Activated naive CD8-positive, alpha-beta T cell treated with anti-CD3 and anti-CD28 coated beads for 36 hours (primary cell): ENCODE measurements at places on chromosomes 2 and 18. TPM values are rescaled to one million over a fixed set of nuclear protein-coding genes. Genes with fewer than 3 reads are reported as not detected.

DNA sequence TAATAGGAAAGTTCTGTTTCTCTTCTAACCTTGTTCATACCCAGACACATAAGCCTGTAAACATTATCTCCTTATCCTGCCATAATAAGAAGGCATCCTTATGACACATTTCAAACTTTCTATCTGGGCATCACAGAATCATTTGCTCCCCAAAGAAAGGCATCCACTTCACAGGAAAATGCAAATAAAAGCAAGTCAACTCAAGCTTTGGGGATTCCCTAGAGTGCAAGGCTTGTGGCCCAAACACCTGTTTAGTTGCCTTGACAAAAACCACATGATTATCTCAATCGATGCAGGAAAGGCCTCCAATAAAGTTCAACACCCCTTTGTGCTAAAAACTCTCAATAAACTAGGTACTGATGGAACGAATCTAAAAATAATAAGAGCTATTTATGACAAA is 195.7 kb upstream of the GALNT5 start:
- no peak overlapping the region for H3K27ac ChIP-seq
- no peak for DNase-seq
- peaks cover 5% of the 10 kb centered on the region for H3K27me3 ChIP-seq

DNA sequence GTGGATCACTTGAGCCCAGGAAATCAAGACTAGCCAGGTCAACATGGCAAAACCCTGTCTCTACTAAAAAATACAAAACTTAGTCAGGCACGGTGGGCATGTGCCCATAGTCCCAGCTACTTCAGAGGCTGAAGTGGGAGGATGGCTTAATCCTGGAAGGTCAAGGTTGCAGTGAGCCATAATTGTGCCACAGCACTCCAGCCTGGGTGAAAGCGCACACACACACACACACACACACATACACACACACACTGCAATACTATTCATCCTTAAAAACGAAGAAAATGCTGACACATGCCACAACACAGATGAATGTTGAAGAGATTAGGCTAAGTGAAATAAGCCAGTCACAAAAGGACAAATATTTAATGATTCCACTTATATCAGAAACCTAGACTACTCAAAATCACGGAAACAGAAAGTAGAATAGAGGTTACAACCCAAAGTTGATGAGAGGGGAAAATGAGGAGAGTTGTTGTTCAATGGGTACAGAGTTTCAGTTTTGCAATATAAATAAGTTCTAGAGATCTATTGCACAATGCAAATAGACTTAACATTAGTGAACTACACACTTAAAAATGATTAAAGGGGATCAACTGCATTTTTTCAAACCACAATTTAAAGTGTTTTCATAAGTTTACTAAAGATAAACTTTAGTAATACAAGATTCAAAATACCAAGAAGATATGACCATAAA is 114.5 kb downstream of the USP34 start:
- H3K36me3 ChIP-seq: peaks cover 52% of the 10 kb centered on the region
- H3K27me3 ChIP-seq: no peaks in the 10 kb centered on the region
- H3K27ac ChIP-seq: peak overlapping the region; percentile 18
- H3K4me1 ChIP-seq: peaks cover 33% of the 10 kb centered on the region

REL gene
- total RNA-seq: 61.5 TPM

DNA sequence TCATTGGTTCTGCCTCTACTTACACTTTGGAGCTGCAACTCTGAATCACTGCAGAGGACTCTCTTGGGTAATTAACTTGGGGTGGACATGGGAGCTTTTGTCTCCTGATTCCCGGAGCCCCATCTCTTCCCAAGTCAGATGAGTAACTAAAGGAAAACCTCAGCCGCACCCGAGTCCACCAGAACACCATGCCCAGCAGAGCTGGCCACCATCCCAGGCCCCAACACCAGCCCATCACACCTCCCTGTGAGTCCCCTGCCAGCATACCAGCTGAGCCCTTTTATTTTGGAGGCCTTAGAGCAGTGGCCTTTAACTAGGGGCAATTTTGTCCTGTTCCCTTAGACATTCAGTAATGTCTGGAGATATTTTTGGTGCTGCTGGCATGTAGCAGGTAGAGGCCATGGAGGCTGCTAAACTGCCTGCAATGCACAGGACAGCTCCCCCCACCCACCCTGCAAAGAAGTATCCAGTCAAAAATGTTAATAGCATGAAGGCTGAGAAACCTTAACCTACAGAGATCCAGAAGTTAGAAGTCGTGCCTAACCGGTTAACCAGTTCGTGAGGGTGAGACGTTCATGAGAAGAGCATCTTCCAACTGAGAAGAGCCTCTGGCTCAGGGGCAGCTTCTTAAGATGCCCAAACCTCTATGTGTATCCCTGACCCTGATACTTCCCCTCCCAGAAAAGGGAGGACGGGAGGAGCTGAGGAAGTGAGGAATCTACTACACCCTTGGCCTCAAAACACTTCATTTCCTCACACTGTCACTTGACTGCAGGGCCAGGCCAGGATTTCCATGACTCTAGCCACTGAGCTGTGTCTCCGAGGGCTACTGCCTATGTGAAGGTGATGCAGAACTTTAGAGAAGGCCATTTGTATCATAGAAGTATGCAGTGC is 139.9 kb upstream of the EPAS1 start:
- H3K4me3 ChIP-seq: no peak overlapping the region
- DNase-seq: no peak
- no peaks in the 10 kb centered on the region for H3K4me1 ChIP-seq

DNA sequence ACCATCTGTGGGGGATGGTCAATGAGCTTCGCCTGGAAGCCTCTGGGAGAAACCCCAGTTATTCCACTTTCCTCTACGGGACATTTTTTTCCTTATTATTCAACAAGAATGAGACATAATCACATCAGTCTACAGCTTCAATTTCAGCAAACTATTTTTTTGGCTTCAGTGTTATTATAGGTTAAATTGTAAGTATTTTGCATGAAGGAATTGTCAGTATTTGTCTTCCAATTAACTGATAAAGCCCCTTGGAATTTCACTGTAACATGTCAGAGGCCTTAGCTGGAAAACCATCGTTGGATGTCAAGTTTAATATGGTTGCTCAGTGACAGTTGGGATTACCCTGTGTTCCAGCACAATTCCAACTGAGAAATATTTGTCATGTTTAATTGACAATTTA is 480.9 kb upstream of the CHST9 start:
- H3K4me1 ChIP-seq: no peaks in the 10 kb centered on the region
- no peak for DNase-seq
- no peak overlapping the region for H3K27ac ChIP-seq
- no peaks in the 10 kb centered on the region for H3K27me3 ChIP-seq

MTIF2 gene
- 67.9 TPM for total RNA-seq

- no peak overlapping the region for H3K27ac ChIP-seq
- peaks cover 2% of the 10 kb centered on the region for H3K36me3 ChIP-seq
- H3K4me1 ChIP-seq: peaks cover 53% of the 10 kb centered on the region
- no peak overlapping the region for H3K4me3 ChIP-seq
Measured at GRCh38 chr2:28364610-28365009, 28.0 kb upstream of the FOSL2 start.

ZDBF2 gene
- total RNA-seq: 10.1 TPM

CSRNP3 gene
- total RNA-seq: not detected

DNA sequence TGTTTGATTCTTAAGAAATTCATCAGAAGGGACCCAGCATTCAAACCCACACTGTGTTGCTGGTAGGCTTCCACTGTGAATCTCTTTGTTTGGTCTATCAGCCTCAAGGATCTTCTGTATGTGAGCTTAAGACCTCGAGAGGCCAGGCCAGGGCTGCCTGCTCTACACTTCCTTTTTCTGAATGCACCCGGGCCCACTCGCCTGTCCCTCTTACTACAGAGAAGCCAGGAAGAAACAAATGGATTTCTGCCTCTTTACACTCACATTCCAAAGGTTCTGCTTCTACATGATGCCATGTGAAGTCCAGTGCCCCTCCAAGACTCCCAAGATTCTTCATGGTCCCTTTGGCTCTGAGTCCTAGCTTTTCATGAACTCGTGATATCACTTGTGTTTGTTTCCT is 25.4 kb upstream of the MRPL19 start:
- peaks cover 18% of the 10 kb centered on the region for H3K27me3 ChIP-seq
- no peaks in the 10 kb centered on the region for H3K4me1 ChIP-seq
- H3K36me3 ChIP-seq: peaks cover 1% of the 10 kb centered on the region
- no peak overlapping the region for H3K4me3 ChIP-seq
- H3K27ac ChIP-seq: no peak overlapping the region

DNA sequence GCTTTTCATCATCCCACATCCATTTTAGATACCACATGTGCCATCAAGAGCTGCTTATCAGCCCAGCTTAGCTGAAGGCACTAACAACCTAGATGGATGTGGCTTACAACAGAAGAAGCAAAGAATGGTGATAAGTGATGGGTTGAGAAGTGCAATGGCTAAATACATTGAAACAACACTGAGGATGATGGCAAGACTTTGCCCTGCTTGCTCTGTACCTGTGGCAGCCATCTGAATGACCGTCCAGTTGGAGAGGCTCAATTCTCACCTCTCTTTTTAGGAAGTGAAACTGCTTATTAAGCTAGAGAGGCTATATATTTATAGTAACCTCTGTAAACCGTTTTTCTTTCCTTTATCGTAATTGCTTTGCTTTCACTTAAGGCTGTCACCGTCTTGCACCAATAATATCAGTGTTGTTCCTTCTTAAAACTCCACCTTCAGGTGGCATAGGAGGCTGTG is 5.7 kb downstream of the GPATCH11 start:
- no peak overlapping the region for H3K27ac ChIP-seq
- H3K4me3 ChIP-seq: no peak overlapping the region
- H3K36me3 ChIP-seq: peaks cover 4% of the 10 kb centered on the region

EVA1A gene
- total RNA-seq: 0.23 TPM

HDLBP gene
- total RNA-seq: 286 TPM

NETO1 gene
- not detected for total RNA-seq

DNA sequence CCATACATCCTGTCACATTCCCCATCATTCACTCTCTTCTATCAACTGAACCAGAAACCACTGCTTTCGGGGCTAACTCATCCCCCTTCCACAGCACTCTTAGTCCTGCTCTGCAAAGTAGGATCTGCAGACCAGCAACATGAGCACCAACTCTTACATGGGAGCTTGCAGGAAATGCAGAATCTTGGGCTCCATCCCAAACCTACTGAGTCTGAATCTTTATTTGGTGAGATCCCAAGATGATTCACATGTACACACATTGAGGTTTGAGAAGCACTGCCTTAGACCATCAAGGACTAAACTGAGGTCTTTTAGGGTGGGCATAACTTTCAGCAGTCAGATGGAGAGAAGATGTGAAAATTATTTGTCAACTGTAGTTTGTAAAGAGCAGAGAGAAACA is 235.6 kb upstream of the EPHA4 start:
- DNase-seq: no peak
- no peak overlapping the region for H3K27ac ChIP-seq
- H3K4me3 ChIP-seq: no peak overlapping the region

DNA sequence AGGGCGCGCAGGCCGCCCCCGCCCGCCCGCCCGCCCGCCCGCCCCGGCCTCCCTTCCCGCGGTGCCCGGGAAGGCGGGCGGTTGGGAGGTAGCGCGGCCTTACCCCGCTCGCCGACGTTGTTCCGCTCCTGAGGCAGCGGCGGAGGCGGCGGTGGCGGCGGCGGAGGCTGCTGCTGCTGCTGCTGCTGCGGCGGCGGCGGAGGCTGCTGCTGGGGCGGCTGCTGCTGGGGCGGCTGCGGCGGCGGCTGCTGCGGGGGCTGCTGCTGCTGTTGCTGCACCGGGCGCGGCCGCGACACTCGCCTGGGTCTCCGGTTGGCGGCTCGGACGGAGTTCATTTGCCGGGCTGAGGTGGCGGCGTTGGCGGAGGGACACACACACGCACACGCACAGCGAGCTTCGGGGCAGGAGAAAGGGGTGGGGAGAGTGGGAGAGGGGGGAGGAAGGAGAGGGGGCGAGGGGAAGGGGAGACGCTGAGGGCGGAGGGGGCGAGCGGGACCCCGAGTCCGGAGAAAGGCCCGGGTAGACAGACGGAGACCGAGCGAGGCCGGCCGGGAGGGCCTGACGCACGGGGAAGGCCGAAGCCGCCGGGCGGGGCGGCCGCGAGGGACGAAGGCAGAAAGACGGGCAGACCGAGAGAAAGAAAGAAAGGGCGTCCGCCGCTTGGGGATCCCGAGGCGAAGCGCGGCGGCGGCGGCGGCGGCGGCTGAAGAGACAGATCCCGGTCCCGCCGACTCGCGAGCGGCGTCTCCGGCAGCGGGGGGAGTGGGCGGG is 727 bp downstream of the FBXO11 start:
- DNase-seq: peak; percentile 64
- H3K27ac ChIP-seq: peak overlapping the region; percentile 95
- H3K27me3 ChIP-seq: no peaks in the 10 kb centered on the region
- peaks cover 6% of the 10 kb centered on the region for H3K36me3 ChIP-seq
- peak overlapping the region; percentile 87 for H3K4me3 ChIP-seq

- peak overlapping the region; percentile 50 for H3K4me3 ChIP-seq
- peaks cover 55% of the 10 kb centered on the region for H3K36me3 ChIP-seq
- DNase-seq: peak; percentile 81
- peak overlapping the region; percentile 90 for H3K27ac ChIP-seq
Measured at GRCh38 chr2:233100192-233100998, 40.3 kb downstream of the INPP5D start.

- no peaks in the 10 kb centered on the region for H3K27me3 ChIP-seq
- no peak for DNase-seq
- peaks cover 1% of the 10 kb centered on the region for H3K4me1 ChIP-seq
- H3K27ac ChIP-seq: no peak overlapping the region
Measured at GRCh38 chr2:179057737-179058136, 7.8 kb upstream of the CCDC141 start.

- H3K27ac ChIP-seq: no peak overlapping the region
- no peaks in the 10 kb centered on the region for H3K4me1 ChIP-seq
- DNase-seq: no peak
Measured at GRCh38 chr2:46657042-46657504, 177.7 kb downstream of the TMEM247 start.

EMX1 gene
- not detected for total RNA-seq

ANKRD29 gene
- not detected for total RNA-seq

SEH1L gene
- total RNA-seq: 155 TPM

GRCh38 chr2:240231838-240232244 is 91.4 kb upstream of the OTOS start:
- no peak for DNase-seq
- H3K4me3 ChIP-seq: no peak overlapping the region
- no peaks in the 10 kb centered on the region for H3K4me1 ChIP-seq
- H3K27me3 ChIP-seq: peaks cover 15% of the 10 kb centered on the region
- no peak overlapping the region for H3K27ac ChIP-seq
- peaks cover 4% of the 10 kb centered on the region for H3K36me3 ChIP-seq

FLACC1 gene
- total RNA-seq: 0.98 TPM

GRCh38 chr2:26820932-26821331 is 27.0 kb upstream of the DPYSL5 start:
- no peak overlapping the region for H3K4me3 ChIP-seq
- H3K27ac ChIP-seq: no peak overlapping the region

TRIB2 gene
- total RNA-seq: 5.1 TPM

DNA sequence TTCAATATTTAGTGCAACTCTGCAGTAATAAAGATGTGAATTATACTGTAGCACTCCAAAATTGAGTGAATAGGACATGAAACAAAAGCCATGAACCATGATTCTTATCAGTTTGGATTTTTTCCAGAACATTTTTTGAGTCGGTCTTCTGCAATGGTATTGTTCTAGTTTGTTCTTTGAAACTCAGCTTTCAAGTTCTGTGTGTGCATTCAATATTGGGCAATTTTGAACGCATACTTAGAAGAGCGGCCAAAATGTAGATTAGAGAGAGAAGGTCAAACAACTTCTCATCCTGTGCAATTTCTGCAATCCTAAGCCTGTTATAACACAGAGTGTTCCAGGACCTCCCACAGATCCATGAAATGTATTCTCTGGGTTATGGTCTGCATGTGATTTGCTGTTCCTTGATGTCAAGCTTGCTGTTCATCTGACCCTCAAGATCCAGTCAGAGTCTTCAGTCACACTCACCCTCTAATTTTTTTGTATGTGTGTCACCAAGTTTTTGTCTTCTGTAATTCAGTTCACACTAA is 48.3 kb downstream of the TSPYL6 start:
- no peak for DNase-seq
- no peak overlapping the region for H3K27ac ChIP-seq
- no peak overlapping the region for H3K4me3 ChIP-seq
- H3K4me1 ChIP-seq: peaks cover 3% of the 10 kb centered on the region
- no peaks in the 10 kb centered on the region for H3K36me3 ChIP-seq
